ENCODE measurements at places on chromosomes 2 and 18.

- no peak for DNase-seq
These were observed 3.4 kb downstream of the TMEM185B start for GRCh38 chr2:120219766-120220165.

DNA sequence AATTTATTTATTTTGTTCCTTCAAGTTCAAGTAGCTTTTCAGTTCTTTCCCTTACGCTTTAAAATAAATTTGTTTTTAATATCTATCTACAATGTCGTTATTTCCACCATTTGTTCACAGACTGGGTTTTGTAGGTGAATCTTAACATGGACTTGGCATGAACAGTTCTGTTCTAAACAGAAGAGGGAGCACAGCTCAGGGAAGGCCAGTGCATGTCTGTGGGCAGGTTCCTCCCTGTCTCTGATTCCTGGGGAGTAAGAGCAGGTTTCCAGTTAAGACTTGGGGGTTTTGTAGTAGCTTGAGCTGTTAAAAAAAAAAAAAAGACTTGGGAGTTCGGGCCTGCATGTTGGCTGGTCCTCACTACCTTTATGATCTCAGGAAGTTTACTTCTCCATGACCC is 11.1 kb downstream of the TTL start:
- DNase-seq, result no peak

DNA sequence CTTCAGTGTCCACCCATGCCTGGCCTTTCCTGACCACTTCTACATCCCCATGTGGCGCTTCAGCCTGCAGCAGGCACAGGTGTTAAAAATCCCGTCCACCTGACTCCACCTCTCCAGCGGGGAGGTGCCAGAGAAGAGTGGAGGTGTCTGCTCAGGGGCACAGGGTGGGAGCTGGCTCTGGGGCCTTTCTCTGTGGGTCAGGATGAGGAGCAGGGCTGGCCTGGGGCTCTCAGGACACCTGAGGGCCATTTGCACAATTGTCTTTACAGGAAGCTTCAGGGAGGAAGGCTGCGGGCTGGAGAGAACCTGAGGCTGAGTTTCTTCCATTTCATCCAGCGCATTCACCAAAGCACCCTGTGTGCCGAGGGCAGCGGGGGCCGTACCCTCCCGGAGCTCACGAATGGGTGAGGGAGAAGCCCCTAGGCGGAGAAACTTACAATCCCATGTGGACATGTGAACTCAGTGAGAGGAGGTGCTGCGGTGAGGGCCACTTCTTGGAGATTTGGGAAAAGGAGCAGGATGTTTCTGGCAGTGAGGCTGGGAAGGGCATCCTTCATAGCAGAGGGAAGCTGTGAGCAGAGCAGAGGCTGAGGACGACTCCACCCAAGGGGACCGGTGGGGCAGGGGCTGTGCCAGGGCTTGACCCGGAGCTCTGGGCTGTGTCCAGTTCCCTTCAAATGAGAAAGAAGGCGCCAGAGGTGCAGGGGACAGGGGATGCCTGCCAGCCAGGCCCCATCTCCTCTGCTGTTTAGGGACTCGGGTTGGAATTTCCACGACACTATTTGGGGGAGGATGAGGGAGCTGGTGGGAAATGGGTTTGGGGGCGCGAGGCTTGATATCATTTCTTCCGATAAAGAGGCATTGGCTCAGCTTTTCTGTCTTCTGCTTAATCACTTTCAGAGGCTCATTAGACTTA is 155.2 kb upstream of the MYCN start:
- no peak for DNase-seq

DNA sequence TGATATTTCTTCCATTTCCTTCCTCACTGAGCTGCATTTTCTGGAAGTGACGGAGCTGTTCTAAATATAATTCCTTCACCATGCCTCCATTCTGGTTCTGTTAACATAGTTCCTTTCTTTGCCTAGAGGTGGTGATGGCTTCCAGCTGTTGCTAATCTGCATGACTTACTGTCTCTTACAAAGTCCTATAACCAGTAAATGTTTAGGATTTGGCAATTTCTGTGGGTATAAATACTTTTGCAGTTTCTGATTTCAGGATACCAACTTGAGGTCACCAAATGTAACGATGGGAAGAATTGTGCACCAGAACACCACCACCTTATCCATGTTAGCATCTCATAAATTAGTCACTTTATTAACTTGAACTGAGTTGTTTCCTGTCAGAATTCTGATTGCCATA is 101.7 kb upstream of the FN1 start:
- DNase-seq, result peak; percentile 74

DNA sequence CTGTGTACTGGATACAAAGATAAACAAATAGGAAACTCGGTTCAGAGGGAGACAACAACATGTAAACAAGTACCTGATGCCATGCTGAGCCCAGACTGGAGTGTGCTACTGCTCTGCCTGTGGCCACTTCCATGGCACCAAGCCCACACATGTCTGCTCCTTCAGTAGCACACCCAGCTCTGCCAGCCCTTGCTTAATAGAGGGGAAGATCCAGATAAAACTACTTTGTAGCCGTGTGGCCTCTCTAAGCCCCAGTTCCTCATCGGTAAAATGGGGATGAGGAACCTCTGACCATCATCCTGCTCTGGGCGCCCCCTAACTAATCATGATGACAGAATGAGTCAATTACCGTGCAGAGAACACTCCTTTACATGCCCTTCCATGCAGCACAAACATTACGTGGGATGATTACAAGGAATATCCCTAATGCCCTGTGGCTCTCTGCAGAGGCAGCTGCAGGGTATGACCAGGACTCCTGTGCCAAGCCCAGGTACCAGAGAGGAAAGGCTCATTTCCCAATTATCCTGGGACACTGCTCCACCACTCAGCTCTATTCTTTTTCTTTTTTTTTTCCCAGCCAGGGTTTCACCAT is 34.9 kb downstream of the DNMT3A start:
- no peak for DNase-seq

DNA sequence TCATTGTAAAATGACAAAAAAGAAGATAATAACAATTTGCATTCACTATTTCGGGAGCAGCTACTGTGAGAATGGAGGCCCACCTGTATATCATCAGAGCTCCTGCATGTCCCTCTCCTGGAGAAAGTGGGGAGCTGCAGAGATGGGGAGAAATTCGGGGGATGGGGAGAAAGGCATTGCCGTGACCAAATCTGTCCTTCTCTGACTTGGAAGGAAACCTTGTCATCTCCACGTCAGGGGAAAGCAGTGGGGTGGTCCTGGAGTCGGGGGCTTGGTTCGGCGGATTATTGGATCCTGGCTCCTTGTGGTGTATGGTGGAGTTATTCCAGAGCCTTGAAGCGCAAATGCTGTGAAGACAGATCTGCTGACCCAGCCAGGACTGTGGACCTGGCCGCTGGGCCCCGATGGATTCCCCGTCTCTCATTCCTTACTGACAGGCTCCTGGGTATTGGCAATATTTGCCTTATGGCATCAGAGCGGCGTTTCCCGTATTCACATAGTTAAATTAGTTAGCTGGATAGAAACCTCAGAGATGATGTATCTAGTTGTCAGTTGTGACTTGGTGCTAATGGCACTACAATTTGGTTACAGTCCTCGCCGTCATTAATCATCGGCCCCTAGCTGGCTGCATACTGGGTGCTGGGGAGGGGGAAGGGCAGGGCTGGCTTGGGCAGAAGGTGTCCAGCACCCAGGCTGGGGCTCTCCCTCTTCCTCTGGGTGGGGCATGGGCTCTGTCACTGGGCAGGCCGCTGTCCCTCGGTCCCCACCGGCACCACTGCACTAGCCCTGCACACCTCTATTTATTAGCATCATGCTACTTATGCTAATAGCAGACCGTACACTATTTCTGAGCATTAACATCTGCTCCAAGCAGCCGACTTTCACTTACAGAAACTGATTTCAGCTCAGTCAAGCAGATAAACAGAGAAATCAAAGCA is 31.7 kb downstream of the CELF4 start:
- no peak for DNase-seq

DNA sequence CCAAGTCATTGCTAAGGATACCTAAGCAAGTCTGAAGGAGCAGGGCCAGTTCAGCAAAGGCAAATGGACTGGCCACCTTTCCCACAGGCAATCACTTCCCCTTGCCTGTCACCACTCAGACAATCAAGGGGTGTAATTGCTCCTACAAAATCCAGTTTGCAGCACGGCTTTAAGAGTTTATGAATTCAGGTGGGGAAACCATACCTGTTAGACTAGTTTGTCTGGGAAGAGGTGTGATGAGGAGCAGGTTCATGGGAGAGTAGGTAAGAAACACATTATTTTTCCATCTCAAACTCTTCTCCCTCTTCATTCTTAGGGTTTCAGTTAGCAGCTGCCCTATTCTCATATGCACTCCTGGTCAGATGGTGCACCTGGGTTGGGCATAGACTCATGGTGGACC is 102.5 kb downstream of the EVA1A start:
- no peak for DNase-seq

DNA sequence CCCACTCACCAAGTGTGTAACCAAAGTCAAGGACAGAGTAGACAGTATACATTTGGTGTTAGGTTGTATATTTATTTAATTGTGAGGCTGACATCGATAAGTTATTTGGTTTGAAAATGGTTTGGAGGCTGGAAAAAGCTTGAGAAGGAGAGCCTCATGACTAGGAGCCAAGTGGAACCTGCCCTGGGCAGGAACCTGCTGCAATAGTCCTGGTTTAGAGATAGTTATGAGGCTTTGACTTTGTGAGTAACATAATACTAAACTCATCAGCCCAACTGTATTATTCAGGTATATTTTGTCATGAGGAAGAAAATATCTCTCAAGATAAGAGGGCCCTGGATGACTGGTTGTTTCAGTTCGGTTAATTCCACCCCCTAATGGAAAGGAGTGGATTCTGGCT is 234.3 kb upstream of the CYRIA start:
- DNase-seq, result no peak

DNA sequence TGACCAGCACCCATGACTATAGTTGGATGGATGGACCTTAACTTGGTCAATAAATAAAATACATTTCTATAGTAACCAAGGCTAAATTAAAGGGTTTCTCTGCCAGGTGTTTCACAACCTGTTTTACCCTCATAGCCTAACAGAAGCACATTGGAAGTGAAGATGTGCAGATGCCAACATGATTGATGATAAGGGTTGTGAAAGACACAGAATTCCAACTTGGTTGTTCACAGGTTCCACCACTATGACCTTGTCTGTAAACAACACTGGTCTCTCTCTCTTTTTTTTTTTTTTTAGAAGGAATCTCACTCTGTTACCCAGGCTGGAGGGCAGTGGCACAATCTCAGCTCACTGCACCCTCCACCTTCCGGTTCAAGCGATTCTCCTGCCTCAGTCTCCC is 37.5 kb upstream of the PTH2R start:
- DNase-seq, result peak; percentile 49

GRCh38 chr18:12056034-12056883 is 37.4 kb upstream of the ANKRD62 start:
- DNase-seq, result no peak

DNA sequence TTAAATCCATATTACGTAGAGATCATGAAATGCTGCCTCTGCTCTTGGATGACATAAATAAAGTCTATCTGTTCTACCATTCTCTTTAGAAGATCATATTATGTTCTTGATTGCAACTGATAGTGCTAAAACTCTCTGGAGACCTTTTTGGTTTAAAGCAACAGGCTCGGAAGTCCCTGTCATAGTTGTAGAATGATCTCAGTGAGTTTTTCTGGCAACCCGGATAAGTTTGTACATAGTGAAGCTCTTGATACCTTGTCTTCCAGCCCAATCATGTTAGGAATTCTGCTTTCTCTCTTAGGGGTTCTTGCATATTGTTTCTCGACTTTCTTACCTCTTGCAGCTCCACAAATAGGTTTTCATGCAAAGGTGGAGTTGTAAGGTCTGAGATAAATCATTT is 156.1 kb downstream of the TTC27 start:
- DNase-seq, result peak; percentile 8
